ENCODE measurements at places on chromosomes 7 and 10.

DNA sequence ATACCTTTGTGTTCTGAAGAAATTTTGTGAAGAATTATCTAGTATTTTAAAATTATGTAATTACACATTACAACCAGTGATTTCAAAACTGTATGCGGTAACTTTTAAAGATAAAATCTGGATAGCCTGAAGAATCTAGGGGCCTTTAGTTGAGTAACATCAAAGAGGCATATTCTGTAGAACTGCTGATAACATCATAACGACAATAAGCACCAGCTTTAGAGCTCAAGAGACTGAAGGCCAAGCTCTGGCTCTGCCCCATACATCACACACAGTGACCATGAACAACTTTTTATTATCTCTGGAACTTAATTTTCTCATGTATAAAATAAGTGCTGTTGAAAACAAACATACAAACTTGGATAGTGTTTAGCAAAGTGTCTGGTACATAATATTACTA lies 121.1 kb upstream of the RHOBTB1 start:
- no peak for DNase-seq

DNA sequence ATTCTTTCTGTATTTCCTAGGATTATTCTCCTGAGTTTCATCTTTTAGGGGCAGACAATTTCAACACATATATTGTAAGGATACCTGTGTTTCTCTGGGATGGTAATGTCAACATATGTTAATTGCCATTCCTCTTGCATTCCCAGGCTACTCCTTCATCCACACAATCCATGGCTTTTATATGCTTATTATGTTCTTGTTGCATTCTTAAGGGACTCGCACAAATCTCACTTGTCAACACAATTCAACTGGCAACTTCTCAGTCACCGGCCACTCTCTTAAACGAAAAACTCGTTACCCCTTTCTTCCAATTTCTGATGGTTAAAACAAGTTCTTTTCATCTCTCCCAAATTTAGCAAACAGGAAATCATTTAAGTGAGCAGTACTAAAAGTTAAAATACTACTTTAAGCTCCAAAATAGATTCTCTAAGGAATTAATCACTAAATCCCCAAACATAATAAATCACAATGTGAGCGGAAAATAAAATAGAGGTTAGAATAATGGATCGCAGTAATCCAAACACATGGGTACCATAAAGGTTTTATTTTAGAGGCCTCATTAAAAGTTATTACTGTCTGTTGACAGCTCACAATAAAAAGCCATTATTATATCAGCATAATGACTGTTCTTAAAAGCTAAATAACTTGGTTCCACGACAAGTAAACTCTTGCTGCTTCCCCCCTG lies 223.2 kb downstream of the ELMO1 start:
- DNase-seq, result no peak

GRCh38 chr7:2354939-2355704 lies 495 bp downstream of the EIF3B start:
- DNase-seq, result peak; percentile 49

GRCh38 chr7:4195660-4196059 lies 486.4 kb upstream of the FOXK1 start:
- no peak for DNase-seq

DNA sequence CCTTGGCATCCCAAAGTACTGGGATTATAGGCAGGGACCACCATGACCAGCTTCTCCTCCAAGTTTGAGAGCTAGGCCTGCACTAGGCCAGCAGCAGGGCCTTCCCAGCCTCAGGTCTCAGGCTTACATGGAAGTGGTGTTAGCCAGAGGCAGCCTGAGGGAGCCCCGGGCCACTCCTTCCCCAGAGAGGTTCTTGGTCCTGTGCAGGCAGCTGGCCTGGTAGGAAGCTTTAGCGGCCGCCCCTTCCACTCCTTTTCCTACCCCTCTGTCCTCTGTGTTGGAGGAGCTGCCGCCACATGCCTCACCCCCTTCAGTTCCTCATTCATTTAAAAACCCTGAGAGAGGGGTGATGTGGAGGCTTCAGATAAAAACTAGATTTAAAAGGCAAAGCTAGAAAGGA lies 40.3 kb downstream of the TSPAN15 start:
- DNase-seq, result no peak

DNA sequence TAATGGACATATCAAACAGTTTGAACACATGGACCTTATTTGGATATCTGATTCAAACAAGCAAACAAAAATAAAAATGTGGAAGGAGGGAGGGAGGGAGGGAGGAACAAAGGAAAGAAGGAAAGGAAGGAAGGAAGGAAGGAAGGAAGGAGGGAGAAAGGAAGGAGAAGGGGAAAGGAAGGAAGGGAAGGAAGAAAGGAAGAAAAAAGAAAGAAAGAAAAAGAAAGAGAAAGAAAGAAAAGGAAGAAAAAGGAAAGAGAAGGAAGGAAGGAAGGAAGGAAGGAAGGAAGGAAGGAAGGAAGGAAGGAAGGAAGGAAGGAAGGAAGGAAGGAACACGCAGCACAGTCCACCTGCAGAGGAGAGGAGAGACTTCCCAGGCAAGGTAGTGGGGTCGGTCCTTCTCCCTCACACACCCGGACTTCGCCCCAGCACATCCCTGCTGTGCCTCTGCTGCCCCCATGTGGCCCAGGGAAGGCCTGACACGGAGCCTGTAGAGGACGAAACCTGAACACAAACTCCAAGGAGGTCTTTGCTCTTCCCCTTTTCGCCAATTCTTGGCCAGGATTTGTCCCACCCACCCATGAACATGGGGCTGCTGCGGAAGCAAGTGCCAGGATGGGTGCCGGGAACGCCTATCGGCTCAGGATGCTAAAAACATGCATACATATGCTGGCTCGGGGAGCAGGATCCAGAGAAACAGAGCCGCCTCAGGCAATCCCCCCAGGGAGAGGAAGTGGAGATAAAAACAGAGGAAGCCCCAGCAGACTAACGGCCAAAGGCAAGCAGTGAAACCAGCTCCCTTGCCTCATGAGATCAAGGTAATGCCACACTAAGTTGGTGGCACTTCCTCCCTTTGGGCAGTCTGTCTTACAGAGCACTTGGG lies 52.3 kb upstream of the DGKI start:
- peak; percentile 92 for DNase-seq

DNA sequence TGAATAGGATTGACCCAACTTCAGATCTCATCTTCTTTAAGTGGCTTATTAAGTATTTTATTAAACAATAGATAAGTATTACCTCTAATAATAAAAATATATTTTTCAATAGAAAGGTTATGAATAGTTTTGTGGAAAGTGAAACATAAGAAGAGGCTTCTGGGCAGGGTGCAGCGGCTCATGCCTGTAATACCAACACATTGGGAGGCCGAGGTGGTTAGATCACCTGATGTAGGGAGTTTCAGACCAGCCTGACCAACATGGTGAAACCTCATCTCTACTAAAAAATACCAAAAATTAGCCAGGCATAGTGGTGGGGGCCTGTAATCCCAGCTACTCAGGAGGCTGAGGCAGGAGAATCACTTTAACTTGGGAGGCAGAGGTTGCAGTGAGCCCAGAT lies 26.5 kb downstream of the GPR85 start:
- no peak for DNase-seq

DNA sequence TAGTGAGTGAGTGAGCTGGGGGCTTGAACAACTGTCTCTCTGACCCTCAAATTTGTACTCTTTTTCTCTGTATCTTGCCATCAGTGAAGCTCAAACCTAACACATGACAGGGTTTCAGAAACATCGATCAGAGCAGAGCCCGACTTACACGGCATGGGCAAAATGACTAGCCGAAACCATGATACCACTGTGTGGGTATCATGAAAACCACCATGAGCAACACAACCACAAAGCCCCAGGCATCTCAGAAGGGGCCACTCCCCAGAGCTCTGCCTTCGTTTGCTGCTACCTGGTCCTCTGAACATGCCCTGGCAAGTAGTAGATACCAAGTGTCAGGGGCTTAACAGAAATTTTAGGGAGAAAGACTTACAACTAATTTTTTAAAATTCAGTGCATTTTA lies 308.5 kb downstream of the WDR11 start:
- DNase-seq, result no peak

GRCh38 chr7:105015390-105015965 lies 1.5 kb downstream of the KMT2E start:
- DNase-seq, result peak; percentile 79

- no peak for DNase-seq
Measured at GRCh38 chr10:116001262-116001857, 271.6 kb downstream of the GFRA1 start.

DNA sequence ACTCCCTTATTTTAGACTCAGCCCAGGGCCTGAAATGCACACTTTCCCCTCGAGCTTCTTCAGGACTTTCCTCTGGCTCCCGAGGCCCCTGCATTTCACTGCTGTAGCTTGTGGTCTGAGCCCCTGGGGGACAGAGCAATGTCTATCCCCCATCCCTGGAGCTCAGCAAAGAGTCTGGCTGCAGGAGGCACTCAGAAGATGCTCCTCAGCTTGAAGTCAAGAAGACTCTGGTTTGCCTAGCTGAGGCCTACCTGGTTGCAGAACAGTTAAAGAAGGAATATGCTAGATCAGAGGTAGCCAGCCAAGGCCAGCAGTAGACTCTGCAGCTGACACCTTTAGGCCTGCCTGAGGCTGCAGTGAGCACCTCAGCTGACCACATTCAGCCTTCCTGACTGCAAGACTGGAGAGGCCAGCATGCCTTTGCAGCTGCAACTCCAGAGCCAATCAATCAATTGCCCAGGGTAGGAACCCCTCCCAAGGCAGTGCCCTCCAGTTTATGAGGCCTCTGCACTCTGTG lies 36.9 kb upstream of the IKZF1 start:
- DNase-seq, result no peak

GRCh38 chr10:72794260-72794659 lies 99.3 kb upstream of the OIT3 start:
- peak; percentile 27 for DNase-seq
